Stimulated activated CD8-positive, alpha-beta memory T cell treated with anti-CD3 and anti-CD28 coated beads, Interleukin-4, amount 100 ng/mL, for 1 hour (primary cell): ENCODE measurements at places on chromosomes 11 and 22.

DNA sequence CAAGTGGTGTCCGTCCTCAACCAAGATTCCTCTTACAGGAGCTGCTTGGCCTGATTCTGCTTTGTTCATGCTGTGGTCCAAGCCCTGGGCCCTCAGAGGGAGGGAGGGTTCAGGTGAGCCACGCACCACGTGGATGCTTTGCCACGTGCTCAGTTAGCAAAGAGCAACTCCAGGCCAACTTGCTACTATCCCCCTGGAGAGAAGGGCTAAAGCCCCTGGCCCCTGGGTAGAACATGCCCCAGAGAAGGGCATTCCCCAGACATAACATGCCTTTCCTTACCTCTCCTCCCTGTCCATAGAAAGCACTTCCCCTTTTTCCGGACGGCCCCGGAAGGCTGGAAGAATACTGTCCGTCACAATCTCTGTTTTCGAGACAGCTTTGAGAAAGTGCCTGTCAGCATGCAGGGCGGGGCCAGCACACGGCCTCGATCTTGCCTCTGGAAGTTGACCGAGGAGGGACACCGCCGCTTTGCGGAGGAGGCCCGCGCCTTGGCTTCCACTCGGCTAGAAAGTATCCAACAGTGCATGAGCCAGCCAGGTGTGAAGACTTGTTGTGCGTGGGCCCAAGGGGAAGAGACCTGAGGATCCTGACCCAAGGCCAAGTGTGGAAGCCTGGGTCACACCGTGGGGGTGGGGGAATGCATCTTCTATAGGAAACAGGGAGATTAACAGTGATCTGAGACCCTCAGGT, 8.8 kb downstream of the FOXR1 start:
- DNase-seq: no peak

DNA sequence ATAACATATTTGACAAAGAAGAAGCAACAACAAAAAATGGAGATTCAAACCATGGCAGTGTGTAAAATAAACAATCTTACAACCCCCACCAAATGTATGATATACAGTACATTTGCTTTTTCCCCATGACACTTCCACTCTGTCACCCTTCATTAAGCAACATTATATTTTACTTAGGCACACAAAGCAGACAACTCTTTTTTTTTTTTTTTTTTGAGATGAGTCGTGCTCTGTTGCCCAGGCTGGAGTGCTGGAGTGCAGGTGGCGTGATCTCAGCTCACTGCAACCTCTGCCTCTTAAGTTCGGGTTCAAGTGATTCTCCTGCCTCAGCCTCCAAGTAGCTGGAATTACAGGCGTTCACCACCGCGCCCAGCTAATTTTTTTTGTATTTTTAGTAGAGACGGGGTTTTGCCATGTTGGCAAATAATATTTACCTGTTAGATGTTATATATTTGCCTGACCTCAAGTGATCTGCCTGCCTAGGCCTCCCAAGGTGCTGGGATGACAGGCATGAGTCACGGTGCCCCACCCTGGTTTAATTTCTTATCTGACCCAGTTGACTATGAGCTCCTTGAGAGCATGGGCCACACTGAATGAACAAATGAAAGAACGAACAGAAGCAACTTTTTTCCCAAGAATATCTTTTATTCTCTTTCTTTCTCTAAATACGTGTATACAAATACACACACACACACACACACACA, 5.5 kb upstream of the PCF11 start:
- no peak for DNase-seq

DNA sequence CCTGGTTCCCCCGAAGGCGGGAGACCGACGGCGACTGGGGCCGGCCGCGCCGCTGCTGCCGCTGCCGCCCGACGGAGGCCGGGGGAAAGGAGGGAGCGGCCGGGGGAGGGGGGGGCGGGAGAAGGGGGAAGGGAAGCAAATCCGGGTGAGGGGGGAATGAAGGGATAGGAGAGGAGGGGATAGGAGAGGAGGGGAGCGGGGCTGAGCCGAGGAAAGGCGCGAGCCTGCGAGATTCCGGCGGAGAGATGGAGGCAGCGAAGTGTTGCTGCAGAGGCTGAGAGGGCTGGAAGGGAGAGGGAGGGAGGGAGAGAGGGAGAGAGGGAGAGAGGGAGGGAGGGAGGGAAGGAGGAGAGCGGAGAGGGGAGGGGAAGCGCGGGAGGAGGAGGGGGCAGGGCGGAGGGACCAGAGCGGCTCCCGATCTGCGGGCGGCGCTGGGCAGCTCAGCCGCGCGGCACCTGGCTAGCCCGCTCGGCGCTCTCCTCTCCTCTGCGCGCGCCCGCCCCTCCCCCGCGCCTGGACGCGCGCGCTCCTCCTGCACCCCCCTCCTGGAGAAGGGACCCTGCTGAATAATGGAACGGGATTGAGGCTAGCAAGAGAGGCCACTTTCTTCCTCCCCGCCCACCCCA, 52.3 kb downstream of the SLC22A12 start:
- no peak for DNase-seq

DNA sequence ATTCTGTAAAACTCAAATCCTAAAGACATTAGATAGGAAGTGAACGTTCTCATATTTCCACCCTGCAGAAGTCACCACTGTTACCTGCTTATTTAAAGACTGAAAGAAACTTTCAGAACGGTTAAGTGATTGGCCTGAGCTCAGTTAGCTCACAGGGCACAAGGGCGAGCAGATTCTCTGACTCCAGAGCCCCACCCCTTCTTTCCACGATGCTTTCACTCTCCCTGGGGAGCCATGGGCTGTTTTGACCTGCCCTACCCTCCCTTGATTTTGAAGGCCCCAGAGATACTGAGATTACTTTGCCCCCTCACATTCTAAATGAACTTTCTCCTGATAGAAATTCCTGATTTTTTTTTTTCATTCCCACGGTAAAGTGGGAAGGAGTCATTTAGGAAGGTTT, 33.9 kb downstream of the ARHGAP1 start:
- DNase-seq: no peak

DNA sequence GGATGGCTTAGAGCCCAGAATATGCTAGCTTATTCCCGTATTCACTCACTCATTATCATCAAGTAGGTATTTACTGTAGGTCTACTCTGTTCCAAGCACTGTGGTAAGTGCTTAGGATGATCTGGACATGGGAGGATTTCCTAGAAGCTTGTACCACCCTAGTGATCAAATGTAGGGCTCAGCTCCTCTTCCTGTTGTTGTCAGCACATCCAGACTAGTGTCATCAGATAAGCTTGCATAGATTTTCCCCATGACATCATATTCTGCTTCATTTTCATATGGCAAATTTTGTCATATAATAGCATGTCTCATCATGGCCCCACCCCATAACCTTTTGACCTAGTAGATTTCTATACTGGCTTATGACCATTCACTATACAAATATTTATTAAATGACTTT, 19.3 kb upstream of the NUCB2 start:
- DNase-seq: no peak

- no peak for DNase-seq
These were observed 6.2 kb upstream of the FBLN1 start for GRCh38 chr22:45496451-45496941.

DNA sequence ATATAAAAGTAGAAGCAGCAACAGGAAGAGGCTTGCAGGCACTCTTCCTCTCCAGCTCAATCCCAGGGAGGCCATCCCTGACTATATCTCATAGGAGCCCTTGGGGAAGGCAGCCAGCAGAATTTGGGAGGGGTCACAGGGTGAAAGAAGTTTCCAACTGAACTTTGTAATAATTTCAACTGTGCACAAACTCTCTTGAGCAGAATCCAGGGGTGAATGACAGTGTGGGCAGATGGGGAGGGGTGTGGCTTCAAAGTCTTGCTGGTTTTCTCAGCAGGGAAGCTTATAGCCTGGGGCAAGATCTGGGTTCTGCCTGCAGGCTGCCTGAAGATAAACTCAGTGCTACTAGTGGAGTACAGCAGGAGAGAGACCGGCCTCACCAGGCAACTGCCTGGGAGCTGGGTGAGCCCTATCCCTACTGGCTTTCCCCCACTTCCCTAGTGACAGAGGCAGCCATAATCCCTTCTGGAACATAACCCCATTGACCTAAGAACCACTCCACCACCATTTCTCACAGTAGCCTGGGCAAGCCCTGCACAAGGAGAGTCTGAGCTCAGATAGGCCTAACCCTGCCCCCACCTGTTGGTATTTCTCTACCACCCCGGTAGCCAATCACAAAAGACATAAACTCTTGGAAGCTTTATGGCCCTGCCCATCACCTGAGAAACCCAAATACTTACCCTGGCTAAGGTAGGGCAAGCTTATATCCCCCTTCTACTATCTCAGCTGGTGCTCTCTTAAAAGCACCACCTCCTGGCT, 17.8 kb upstream of the TTC12 start:
- DNase-seq: no peak

GRCh38 chr11:123516238-123516637, 86.2 kb downstream of the GRAMD1B start:
- no peak for DNase-seq

GRCh38 chr11:86151174-86152005, 82.5 kb upstream of the PICALM start:
- no peak for DNase-seq

DNA sequence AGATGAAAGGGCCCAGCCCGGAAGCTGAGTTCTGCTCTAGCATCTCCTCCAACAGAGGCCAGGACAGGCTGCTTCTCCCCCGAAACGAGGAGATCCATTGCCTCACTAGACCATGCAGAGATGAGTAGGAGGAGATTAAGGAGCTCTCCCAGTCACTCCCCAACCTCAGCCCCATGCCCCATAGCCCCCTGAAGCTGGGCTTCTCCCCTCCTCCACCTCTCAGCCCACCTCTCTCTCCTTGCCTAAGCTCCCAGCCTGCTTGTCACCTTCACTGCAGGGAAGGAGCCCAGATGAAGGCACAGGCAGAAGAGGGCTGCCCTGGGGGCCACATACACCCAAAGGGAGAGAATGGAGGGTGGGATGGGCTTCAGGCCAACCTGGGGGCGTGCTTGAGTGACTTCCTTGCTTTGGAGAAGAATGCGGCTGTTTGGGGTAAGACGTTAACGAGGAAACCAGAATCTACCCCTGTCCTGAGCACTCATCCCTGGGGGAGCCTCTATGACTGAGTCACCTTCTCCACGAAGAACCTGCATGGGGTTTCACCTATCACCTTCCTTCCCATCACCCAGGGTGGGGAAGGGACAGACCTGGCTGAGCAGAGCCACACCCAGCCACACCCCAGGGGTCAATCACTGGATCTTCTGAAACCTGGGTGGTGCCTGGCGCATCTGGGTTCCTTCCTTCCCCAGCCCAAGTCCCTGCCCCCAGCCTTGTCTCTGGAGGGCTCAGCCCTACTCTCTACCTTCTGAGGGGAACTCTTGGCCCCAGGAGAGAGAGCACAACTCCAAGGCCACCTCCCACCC, 11.6 kb upstream of the GNAZ start:
- DNase-seq: no peak

GRCh38 chr11:1153951-1154493, 3.7 kb upstream of the MUC5AC start:
- no peak for DNase-seq

DNA sequence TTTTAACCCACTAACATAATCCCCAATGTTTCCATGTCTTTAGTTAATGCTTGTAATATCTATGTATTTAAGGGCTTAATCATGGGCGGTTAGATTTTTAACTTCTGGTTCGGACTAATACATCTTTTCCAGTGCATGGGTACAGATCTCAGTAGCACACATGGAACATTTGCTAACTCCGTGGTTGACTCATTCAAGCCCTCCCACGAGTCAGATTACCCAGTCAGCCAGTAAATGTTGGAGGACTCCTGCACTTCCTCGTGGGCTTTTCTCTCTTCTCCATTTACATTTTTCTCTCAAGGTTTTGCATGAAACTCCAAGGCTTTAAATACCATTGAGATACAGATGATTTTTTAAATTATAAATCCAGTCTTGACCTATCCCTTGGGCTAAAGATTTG, 313.9 kb downstream of the ST3GAL4 start:
- DNase-seq: no peak

- no peak for DNase-seq
These were observed 56.1 kb downstream of the FLI1 start for GRCh38 chr11:128749974-128750373.

DNA sequence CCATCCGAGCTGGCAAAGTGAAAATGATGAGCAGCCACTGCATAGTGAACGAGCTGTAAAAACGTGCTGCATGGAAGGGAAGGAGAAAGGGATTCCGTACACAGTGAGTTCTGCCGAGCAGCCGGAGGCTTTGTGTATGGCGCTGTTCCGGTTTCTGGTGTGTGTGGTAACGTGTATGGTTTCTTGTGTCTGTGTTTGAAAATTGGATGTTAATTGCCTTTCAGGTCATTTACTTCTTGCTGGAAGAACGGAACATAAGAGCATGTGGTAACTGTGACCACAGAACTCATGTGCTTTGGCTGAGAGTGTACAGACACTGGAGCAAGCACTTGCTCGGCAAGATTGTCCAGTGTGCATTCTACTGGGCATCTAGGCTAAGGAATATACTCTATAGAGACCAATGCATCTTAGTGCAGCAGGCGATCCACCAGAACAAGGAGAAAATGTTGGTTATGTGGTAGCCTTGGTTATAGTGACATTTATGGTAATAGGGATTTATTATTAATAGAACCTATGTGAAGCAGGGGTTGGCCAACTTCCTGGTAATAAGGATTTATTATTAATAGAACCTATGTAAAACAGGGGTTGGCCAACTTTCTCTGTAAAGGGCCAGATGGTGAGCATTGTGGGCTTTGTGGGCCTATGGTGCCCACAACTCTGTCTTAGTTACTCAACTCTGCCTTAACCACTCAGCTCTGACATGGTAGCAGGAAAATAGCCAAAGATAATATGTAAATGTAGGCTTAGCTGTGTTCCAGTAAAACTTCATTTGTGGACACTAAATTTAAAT, 49.2 kb downstream of the GRAMD1B start:
- DNase-seq: no peak

GRCh38 chr22:38572065-38572464, 2.1 kb upstream of the DMC1 start:
- no peak for DNase-seq

- DNase-seq: no peak
These were observed 68.7 kb upstream of the NECTIN1 start for GRCh38 chr11:119797736-119798135.

- DNase-seq: peak; percentile 7
These were observed 12.1 kb downstream of the PLAAT5 start for GRCh38 chr11:63478896-63479295.

- DNase-seq: no peak
These were observed 16.7 kb upstream of the FAM168A start for GRCh38 chr11:73614591-73614990.

GRCh38 chr11:72760539-72761405, 8.6 kb upstream of the ARAP1 start:
- DNase-seq: no peak

GRCh38 chr22:20532256-20532993, 25.0 kb downstream of the MED15 start:
- DNase-seq: no peak

- no peak for DNase-seq
These were observed 1.6 kb downstream of the NELL1 start for GRCh38 chr11:20670932-20671403.

DNA sequence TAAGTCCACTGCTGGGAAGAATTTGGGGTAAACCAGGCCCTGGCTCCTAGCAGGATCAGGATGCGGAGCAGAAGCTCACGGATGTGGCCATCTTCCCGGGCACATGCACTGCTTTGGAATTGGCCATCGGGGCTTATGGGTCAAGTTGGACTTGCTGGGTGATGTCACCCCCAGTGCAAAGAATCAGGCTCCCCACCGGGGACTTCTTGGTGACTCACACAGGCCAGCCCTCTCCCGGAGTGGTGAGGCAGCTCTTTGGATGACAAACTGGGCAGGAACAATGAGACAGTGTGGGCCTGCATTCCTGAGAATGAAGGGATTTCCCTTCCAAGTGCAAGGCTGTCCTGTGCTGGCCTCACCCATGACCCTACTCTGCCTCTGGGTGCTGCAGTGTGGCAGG, 128.8 kb upstream of the ANO1 start:
- no peak for DNase-seq

- DNase-seq: no peak
These were observed 688 bp downstream of the PTS start for GRCh38 chr11:112226831-112227401.

- no peak for DNase-seq
These were observed 21.8 kb upstream of the RNASEH2C start for GRCh38 chr11:65742353-65742752.
